ENCODE measurements at places on chromosomes 3 and 15.

DNA sequence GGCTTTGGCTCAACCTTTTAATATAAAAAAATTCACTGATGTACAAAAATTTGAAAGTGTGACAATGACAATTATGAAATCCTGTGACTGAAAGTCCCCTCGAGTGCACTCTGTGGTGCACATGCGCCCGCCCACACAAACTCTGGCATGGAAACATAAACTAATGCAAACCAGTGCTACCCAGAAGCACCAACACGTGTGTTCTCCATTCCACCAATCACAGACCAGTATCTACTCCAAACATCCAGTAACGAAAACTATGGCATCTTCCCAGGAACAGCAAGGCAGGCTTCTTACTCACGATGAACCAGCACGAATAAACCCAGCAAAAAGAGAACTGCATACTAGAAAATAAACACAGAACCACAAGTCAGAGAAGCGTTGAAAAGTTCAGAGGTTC is 11.7 kb upstream of the NMB start:
- DNase-seq = no peak

GRCh38 chr3:6807967-6808588 is 52.8 kb upstream of the GRM7 start:
- DNase-seq = no peak

DNA sequence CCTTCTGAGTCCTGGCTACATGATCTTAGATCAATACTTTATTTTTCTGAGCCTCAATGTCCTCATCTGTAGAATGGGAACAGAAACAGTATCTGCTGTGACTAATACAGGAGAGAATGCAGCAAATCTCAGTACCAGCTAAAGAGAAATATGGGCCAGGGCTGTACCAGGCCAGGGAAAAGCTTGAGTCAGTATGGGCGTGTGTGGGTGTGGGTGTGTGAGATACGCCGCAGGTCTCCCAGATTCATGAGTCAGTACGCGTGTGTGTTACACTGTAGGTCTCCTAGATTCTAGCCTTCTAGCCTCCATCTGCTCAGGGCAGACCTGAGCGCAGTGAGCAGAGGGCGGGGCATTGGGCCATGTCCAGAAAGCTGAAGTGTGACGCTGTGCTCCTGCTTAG is 15.2 kb downstream of the GNAI2 start:
- no peak for DNase-seq

DNA sequence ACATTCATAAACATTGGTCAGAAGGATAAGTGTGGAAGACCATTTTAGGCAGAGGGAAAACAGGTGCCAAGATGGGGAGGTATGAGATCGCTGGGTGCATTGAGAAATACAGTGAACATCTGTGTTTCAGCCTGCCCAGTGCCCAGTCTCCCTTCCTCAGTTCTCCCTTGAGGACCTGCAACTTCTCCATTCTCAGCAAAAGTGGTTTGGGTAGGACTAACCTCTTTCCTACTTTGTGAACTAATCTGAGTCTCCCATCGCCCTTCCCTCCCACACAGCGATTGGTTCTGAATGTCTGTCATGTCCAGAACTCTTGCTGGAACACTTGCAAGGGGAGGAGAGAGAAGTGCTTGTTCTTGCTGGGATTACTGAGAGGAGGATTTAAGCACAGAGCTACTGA is 10.9 kb upstream of the CCNL1 start:
- DNase-seq = no peak

DNA sequence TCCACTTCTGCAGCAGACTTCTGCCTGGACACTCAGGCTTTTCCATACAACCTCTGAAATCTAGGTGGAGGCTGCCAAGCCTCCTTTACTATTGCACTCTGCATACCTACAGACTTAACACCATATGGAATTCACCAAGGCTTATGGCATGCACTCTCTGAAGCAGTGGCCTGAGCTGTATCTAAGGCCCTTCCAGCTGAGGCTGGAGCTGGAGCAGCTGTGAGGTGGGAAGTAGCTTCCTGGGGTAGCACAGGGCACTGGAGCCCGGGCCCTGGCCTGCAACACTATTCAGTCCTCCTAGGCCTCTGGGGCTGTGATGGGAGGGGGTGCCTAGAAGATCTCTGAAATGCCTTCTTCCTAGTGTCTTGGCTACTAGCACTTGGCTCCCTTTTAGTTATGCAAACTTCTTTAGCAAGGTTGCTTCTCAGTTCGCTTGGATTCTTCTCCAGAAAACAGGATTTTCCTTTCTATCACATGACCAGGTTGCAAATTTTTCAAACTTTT is 186.6 kb upstream of the RORA start:
- no peak for DNase-seq

DNA sequence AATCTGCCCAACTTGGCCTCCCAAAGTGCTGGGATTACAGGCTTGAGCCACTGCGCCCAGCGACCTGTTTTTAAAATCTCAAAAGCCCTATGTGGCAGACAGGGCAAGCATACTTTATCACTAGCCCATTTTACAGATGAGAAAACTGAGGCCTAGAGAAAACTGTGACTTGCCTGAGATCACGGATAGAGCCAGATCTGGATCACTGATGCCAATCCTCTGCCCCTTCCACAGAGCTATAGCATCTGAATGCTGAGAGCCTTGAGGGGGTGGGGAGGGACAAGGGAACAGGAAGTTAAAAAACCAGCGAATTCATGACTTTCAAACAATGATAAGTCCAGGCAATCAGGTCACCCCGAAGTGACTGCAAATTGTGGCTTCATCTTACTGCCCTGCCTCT is 7.3 kb downstream of the ANKRD63 start:
- DNase-seq = no peak

GRCh38 chr3:188230962-188231361 is 77.0 kb downstream of the LPP start:
- no peak for DNase-seq

GRCh38 chr3:170589113-170589512 is 3.2 kb upstream of the SLC7A14 start:
- DNase-seq = no peak

DNA sequence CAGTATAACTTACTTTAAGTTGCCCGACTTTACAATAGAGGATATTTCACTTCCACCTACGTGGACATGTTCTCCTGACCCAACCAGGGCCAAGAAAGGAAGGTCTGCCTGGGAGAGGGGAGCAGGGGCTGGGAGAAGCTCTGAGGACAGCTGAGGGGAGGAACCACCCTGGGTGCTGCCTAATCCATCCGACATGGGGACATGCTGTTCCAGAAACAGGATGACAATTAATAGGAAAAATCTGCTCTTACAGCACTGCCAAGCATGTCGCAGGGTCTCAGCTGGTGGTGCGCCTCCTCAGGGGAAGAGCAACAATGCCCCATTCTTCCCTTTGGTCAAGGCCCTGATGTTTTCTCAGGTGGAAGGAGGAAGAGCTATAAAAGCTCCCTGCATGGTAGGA is 132.3 kb downstream of the NTRK3 start:
- DNase-seq = no peak

DNA sequence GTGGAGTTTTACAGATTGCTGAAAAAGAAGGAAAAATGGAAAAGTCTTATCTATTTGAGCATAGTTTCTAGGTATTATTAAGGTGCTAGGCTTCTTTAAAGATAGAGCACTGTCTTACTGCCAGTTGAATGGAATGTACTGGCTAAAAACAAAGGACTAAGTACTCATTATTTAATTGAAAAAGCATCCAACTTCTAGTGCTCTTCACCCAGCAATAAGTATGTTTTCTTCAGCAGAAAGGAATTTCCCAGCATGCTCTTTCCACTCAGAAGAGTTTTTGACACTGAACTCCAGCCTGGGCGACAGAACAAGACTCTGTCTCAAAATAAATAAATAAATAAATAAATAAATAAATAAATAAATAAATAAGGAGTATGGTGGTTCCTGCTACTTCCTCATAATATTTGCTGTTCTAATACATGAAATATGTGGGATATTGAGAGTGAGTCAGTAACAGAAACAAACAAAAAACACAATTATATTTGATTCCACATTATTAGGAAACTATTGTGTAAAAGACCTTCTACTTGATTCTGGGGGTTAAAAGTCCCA is 70.6 kb downstream of the ATP13A4 start:
- no peak for DNase-seq

- DNase-seq = no peak
These were observed 13.2 kb upstream of the SPG11 start for GRCh38 chr15:44676676-44677075.

GRCh38 chr3:184786280-184786941 is 25.6 kb upstream of the VPS8 start:
- no peak for DNase-seq

DNA sequence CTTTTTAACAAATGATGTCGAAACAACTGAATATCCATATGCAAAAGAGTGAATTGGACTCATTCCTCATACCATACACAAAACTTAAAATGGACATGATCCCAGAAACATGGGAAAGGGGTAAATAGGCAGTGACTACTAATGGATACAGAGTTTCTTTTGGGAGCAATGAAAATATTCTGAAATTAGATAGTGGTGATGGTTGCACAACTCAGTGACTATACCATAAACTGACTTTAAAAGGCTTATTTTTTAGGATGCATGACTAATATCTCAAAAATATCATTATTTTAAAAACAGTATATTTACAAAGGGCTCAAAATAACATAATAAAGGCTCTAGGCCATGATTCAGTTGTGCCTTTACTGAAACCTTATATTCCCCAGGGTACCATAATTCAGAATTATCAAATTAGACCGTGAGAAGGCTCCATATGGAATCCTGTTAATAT is 16.3 kb upstream of the ATP13A3 start:
- DNase-seq = no peak

DNA sequence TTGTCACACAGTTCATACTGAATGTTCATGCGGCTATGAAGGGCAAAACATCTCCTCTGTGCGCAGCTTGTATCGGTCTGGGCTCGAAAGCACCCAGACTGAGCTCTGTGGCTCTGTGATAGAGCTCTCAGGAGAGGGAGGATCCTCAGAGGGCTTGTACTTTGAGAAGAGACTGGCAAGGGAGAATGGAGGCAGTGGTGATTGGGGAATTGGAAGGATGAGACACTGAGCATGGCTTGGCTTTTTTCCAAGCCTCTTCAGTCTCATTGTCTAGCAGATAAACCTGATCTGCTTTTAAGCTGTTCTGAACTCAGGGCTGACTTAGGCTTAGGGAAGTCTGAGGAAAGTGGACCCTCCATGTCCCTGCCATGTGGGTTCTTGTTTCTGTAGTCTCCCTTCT is 43.0 kb downstream of the RAD54L2 start:
- no peak for DNase-seq

- DNase-seq = no peak
These were observed 102.4 kb downstream of the FRMD4B start for GRCh38 chr3:69283496-69283895.

DNA sequence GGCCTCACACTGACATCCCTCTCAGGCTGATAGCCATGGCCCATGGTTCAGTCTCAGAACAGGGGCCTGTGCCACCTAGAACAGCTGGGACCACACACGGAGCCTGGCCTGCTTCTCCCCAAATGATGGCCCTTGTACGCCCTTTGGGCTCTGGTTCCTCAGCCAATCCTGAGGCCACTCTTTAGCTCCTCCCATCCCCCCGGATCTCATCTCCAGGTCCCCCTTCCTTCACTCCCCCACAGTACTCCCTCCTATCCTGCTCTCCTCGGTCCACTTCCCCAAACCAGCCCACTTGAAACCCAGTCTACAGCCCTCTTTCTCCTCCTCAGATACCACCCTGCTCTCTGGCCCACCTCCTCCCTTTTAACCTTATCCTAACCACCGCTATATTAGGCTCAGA is 17.8 kb upstream of the ZFYVE19 start:
- DNase-seq = no peak

- no peak for DNase-seq
These were observed 82.4 kb downstream of the WWTR1 start for GRCh38 chr3:149575213-149575960.

DNA sequence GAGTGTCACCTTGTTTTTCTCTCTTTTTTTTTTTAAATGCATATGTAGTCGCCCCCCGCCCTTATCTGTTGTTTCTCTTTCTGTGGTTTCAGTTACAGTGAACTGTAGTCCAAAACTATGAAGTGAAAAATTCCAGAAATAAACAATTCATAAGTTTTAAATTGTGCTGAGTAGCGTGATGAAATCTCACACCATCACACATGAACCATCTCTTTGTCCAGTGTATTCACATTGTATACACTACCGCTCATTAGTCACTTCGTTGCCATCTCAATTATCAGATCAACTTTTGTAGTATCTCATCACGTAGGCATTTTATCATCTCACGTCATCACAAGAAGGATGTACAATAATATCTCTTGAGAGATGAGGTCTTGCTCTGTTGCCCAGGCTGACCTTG is 62.5 kb upstream of the MLF1 start:
- DNase-seq = no peak

DNA sequence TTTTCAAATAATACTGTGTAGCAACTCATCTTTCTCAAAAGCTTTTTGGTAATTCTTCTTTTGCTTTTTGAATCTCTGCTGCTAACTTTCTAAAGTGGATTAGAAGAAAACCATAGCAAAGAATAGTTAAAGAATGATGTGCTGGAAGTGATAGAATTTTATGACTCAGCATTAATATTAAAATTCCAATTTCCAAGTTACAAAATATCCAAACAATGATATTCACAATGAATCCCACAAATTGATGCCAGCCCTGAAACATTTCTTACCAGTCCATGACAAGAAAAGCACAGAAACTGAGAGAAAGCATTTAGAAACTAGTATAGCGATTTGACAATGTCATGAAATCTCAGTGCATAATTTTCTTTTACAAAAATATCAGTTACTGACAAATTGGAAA is 482.2 kb downstream of the RBMS3 start:
- no peak for DNase-seq

GRCh38 chr15:71708741-71709140 is 101.6 kb upstream of the NR2E3 start:
- no peak for DNase-seq

DNA sequence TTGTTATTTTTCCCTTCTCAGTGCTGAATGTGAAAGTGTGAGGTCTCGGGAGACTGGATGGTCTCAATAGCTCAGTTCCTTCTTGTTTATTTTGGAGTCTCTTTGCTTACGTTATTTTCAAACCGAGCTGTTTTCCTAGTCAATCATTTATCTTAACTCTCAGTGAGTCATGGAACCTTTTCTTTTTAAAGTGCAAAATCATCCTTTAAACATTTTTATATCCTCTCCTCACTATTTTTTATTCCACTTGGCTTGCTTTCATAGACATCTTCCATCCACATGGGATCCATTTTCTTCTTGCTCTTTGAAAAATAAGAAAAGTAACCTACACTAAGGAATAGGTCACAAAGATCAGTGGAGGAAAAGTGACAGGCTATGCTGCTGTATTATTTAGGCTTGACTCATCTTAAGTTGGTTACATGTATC is 497.8 kb downstream of the NAALADL2 start:
- DNase-seq = no peak

DNA sequence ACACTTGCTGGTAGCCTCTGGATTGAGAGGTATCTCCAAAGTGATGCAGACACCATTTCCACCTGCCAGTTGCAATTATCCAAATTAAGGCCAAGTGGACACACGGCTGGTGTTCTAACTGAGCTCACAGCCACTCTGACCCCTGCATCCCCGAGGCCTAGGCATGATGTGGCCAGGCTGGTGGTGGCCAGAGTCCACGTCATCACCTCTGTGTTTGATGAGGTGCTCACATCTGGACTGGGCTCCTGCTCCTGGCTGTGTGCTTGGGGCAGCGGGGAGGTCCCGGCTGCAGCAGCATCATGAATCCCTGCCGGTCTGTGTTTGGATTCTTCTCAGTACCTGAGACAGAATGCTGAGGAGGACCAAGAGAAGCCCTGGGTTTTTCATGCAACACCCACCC is 4.9 kb downstream of the OXTR start:
- no peak for DNase-seq
